Stimulated activated CD8-positive, alpha-beta memory T cell treated with anti-CD3 and anti-CD28 coated beads, Interleukin-4, amount 100 ng/mL, for 4 hours (primary cell): ENCODE measurements at places on chromosomes 7 and 10.
A peak's percentile ranks its signal among the peaks of the same experiment; 100 is the strongest.

DNA sequence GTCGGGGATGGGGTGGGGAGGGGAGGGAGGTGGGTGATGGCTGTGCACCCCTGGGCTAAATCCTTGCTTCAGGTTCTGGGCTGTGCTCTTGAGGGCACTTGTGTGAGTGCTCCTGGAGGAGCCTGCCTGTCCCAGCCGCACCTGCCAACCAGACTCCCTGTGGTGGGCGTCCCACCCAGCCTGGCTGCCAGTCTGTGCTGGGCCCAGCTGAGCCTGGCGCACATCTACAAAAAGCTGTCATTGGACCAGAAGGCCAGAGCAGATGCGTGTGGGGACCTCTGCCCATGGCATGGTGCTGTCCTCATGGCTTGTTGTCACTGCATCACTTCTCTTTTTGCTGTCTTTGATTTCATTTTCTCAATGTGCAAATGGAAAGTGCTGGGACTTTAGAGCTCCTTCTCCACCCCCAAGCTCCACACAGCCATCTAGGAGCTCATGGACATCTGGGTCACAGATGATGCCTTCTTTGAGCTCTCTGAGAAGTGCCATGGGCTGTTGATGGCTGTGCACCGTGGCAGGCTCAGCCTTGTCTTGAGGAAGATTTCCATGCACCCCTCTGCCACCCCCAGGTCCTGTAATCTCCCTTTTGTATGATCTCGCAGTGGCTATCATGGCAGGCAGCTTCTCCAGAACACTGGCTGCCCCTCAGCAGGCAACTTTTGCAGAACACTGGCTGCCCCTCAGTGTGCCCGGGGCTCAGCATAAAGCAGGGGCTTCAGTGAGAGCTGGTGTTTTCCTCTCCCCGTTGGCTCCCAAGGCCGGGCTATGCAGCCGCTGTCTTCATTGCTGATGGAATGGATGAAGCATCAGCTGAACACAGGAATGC, 83.9 kb downstream of the ADCY1 start:
- DNase-seq = no peak

DNA sequence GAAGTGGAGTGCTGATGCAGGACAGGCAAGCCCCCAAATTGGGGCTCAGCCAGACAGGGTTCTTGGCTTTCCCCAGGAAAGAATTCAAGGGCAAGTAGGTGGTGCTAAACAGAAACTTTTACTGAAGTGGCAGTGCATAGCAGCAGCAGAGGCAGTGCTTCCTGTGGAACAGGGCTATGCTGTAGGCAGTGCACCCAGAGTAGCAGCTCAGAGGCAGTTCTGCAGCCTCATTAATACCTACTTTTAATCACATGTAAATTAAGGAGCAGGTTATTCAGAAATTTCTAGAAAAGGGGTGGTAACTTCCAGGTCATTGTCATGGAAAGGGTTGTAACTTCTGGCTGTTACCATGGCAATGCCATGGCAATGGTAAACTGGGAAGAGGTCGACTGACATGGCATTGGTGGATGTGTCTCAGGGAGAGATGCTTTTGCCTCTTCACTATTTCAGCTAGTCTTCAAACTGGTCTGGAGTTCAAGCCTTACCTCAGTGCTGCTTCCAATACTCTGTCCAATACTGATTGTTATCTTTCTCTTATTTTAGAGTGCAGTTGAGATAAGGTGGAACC, 29.2 kb downstream of the PRSS58 start:
- no peak for DNase-seq

- DNase-seq = no peak
Measured at GRCh38 chr10:79886345-79886744, 59.8 kb downstream of the NUTM2E start.

- no peak for DNase-seq
Measured at GRCh38 chr10:59465088-59465487, 102.7 kb upstream of the FAM13C start.

- DNase-seq = no peak
Measured at GRCh38 chr10:61455656-61456055, 2.5 kb upstream of the TMEM26 start.

GRCh38 chr7:25770235-25770634, 381.8 kb upstream of the NFE2L3 start:
- no peak for DNase-seq

DNA sequence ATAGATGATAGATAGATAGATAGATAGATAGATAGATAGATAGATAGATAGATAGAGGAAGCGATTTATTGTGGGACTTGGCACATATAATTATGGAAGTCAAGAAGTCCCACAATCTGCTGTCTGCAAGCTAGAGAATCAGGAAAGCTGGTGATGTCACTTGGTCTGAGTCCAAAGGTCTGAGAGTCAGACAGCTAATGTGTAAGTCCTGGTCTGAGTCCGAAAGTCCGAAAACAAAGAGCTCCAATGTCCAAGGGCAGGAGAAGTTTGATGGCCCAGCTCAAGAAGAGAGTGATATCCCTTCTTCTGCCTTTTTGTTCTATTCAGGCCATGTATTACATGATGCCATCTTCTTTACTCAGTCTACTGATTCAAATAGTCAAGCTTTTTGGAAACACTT, 53.8 kb upstream of the TCF7L2 start:
- DNase-seq = no peak

GRCh38 chr10:23534326-23534725, 95.5 kb downstream of the OTUD1 start:
- no peak for DNase-seq

DNA sequence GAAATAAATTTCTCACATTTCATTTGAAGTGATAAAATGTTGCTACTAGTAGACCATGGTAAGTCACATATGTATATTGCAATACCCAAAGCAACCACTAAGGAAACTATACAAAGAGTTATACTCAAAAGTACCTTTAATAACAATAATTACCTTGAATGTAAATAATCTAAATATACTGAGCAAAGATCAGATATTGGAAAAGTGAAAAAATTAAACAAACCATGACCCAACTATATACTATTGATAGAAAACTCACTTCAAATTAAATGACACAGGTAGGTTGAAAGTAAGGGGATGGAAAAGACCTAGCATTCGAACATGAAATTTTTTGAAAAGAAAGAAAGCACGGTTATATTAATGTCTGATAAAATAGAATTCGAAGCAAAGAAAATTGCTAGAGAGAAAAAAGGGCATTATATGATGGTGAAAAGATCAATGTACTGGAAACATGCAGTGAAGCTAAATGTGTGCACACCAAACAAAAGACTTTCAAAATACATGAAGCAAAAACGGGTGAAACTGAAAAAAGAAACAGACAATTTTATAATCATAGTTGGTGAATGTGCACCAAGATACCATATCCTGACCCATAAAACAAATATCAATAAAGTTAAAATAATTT, 29.1 kb downstream of the TFPI2 start:
- no peak for DNase-seq

- DNase-seq = no peak
Measured at GRCh38 chr10:88271761-88272543, 311.2 kb downstream of the RNLS start.

DNA sequence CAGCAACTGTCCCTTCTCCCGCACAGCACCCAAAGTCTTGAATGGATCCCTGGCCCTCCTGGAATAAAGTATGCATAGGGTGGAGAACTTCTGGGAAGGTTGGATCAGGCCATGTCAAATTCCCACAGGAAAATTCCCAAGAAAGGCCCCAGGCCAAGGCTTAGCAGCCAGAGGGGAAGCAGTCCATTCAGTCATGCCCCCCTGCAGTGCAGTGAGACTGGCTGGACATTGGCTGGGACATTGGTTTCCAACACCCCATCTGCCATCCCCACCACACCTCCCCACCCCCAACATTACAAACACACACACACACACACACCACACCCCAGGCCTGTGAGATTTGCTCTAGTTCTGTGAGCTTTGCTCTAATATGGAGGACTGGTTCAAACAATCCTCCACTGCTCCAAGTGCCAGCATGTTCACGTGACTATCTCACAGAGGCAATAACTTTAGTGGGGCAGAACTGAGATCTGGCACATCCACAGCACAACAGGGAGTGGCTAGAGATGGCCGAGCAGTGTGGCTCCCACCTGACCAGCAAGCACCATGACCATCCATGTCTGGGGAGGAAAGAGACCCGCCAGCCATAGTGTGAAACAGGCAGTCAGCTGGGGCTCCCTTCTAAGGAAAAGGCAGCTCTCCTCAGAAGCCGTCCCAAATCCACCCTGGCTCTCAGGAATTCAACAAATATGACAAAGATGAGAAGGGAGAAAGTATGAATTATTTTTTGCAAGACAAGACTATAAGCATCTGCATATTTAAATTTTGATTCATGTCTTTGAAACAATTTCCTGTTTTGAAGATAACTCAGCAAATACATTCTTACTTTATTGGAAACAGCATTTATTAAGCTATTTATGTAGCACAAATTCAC, 6.7 kb upstream of the FAM170B start:
- no peak for DNase-seq

GRCh38 chr7:68484731-68485130, 1113.5 kb upstream of the AUTS2 start:
- DNase-seq = no peak

- no peak for DNase-seq
Measured at GRCh38 chr7:78691584-78691983, 761.9 kb downstream of the MAGI2 start.

GRCh38 chr10:93180482-93180931, 106.8 kb downstream of the CYP26A1 start:
- no peak for DNase-seq

DNA sequence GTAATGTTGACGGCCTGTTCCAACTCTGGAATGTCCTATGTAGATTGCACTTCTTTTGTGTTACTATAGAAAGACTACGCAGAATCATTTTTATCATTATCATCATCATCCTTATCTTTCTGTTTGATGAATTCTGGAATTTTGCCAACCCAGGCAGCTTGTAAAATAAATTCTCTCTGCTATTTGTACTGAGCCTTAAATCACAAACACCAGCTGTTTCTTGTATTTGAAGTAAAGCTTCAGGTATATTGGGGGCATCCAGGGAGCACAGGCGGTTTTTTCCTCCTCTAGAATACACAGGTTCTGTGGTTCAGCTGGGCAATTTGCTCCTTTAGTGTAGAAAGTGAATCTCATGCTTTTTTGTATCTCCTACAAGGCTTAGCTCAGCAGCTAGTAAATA, 14.9 kb upstream of the CPA5 start:
- DNase-seq = no peak

DNA sequence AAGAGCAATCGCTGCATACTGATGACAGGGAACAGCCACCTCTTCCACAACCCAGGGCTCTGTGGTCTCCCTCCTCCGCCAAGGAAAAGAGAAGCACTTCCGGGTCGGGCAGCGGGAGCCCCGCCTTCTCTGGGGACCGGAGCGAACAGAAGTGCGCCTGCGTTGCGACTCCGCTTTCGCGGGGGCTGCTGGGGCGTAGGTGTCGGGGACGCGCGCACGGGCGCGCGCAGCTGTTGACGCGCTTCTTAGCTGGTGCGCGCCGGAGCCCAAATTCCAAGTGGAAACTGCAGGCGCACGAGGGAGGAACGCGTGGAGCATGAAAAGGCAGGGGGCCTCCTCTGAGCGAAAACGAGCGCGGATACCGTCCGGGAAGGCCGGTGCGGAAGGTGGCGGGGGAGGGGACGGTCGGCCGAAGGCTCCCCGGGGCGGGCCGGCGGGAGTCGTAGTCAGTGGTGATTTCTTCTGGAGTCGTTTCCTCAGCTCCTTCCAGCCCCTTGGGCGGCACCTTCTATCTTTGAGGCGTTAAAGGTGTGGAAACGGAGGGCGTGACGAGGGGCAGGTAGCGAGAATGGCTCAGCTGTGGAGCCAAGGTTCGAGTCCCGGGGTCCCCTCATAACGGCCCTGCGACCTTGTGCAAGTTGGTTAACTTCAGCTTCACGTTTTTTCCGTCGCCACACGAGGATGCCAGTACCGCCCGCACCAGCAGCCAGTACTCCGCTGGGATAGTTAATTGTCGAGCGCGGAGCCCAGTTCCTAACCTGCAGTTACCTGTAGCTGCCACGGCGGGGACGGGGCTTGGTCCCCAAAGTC, at the start of the genes COX15 and CUTC:
Gene COX15 (minus strand): TSS at position 95 of the 810 bp plus-strand sequence. CDS start 78 bp downstream, at position 17.
Gene CUTC (plus strand): TSS at position 202 of the 810 bp plus-strand sequence. CDS start 115 bp downstream, at position 317.
- DNase-seq = peak; percentile 83

- no peak for DNase-seq
Measured at GRCh38 chr7:3332308-3332707, 31.3 kb downstream of the SDK1 start.

- DNase-seq = no peak
Measured at GRCh38 chr7:27895551-27895950, 155.6 kb downstream of the TAX1BP1 start.

DNA sequence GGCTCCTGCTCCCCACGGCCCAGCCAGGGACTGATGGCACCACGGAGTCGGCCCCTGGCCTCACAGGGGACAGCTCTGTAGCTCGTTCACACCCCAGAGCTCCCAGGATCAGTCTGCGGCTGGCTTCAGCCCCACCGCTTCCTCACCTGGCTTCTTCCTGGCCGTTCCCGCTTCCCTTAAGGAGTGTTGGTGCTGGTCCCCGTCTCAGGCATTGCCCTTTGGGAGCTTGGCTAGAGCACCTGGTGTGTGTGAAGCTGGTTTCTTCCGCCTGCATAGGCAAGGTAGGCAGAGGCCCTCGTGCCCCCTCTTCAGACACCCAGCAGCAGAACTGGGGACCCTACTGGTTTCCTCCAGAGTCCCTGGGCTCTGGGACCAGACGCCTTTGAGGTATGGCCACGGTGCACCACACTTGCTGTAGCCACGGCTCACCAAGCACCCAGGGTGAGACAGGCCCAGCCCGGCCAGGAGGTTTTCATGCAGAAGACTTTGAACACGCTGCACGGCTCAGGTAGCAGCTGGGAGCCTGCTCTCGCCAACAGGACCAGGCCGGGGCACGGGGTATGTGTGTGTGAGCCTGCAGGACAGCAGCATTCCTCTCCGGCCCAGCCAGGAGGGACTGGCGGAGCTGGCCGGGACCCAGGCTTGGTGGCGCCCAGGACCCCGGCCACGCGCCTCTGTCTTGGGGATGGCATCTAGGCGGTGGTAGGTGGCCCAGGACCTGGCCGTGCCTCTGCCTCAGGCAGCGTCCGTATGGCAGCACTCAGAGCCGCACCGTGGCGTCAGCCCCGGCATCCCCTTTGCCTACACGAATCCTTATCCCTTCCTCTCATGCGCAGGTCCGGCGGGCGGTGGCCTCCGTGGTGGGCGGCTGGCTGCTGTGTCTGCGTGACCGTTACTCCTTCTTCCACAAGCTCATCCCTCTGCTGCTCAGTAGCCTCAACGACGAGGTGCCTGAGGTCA, 13.2 kb upstream of the PRKAR1B start:
- DNase-seq = no peak

DNA sequence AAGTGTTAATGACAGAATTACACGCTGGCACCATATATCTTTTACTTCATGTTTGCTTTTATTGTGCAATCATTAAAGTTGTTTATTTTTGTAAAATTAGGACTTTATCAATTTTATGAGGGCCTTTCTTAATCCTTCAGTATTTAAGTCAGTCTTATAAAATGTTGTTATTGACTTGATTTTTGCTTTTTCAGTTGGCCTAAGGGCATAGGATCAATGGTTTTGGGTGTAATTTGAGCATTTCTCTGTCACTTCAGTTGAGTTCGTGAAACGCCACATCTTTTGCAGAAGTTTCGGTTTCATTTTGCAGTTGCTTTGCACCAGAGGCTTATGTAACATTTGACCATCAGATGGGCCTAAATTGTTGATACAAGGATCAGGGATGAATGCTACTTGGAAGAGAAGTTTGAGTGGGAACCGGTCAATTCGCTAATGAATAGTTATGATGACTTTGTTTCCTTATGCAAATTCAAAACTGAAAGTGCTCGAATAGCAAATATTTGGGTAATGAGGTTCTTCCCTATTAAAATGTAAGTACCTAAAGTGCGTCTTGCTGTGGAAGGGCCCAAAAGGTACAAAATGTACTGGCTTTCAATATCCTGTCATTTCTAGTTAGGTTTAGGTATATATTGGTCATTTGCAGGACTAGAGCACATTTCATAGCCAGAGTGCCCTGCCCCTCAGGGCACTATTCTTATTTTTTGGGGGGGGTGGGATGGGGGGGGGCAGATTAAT, 340.9 kb downstream of the LRMDA start:
- no peak for DNase-seq
